ENCODE measurements at places on chromosomes 4 and X.

GRCh38 chrX:94400488-94400887 is 726.5 kb downstream of the FAM133A start:
- no peak for DNase-seq

DNA sequence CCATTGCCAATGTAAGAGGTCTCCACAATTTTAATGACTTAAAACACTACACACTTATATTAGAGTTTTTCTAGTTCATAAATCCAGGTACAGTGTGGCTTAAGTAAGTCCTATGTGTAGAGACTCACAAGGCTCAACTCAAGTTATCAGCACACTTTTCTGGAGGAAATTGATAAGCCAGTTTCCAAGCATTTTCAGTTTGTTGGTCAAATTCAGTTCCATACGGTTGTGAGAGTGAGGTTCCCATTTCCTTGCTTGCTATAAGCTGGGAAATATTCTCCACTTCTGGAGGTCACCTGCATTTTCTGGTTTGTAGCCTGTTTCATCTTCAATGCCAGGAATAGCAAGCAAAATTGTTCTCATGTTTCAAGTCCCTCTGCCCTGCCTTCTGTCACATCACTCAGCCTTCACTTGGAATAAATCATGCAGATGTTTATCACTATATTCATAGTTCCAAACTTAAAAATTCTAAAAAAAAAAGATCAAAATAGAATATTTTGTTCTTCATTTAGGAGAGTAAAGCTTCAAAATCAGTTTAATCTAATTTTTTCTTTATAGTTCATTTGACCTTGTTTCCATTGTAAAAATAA is 1137.5 kb upstream of the INTU start:
- DNase-seq: no peak

DNA sequence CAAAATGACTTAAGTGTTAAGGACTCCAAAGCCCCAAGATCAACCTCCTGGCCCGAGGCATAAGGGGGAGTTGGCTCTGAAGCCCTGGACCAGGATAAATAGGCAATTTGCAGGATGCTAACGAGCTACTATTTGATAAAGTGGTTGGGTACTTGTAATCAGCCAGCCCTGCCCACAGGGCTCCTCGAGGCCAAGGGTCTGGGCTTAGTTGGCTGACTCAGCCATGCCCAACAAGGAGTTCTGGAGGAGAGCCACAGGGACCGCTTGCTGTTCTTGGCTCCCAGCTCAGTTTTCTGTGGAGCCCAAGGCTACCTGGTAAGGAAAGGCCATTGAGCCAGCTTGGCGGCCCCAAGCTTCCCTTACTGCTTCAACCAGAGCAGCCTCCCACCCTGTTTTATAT is 7.8 kb downstream of the HMGB3 start:
- DNase-seq: no peak

DNA sequence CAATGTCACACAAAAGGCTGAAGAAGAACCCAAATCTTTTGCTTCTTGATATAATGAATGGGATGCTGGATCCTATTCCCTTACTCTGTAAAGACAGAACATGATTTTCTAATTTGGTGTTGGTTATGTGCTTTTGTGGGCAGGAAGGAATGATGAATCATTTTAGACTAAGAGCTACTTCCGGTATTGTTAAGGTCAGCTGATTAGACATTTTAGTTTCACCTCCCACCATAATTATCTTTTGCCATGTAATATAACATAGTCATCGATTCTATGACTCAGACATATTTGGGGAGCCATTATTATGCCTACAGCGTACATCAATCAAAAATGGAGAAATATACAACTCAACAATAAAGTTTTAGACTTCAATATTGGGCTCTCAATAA is 265.3 kb downstream of the ZNF674 start:
- DNase-seq: peak; percentile 57

GRCh38 chr4:146159384-146160058 is 16.0 kb upstream of the LSM6 start:
- DNase-seq: no peak

DNA sequence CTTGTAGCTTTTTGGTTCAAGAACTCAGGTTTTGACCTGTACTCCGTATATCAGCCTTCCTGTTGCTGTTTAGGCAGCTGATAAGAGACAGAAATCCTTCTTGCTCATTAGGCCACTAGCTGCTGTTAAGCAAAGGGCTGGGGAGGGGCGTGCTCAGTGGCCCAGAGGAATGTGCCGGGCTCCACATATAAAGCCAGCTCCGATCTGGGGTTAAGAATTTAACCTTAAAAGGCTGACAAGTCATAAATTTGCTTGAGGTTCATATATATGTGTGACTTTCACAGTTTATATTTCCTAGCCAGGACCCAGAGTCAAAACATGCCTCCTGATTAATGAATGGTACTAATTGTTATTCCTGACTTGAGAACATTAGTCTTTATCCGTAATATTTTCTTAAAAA is 15.3 kb downstream of the GPC3 start:
- no peak for DNase-seq

DNA sequence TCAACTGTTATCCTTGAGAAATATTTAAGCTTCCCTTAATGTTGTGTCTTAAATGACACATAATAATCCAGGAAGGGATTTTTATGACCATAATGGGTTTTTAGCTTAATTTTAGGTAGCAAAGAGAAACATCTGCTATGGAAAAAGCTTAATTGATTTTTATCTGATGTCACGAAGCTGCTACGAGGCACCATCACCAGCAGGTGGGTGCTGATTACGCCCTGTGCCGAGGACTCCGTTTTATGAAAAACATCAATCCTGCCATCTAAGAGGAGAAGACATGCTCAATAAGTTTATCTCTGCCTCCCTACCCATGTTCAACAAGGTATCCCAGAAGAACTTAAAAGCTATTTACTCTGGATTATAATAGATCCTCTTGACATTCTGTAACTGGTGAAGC is 280.6 kb upstream of the ZFP42 start:
- no peak for DNase-seq
